ENCODE measurements at places on chromosomes 7 and 10.

DNA sequence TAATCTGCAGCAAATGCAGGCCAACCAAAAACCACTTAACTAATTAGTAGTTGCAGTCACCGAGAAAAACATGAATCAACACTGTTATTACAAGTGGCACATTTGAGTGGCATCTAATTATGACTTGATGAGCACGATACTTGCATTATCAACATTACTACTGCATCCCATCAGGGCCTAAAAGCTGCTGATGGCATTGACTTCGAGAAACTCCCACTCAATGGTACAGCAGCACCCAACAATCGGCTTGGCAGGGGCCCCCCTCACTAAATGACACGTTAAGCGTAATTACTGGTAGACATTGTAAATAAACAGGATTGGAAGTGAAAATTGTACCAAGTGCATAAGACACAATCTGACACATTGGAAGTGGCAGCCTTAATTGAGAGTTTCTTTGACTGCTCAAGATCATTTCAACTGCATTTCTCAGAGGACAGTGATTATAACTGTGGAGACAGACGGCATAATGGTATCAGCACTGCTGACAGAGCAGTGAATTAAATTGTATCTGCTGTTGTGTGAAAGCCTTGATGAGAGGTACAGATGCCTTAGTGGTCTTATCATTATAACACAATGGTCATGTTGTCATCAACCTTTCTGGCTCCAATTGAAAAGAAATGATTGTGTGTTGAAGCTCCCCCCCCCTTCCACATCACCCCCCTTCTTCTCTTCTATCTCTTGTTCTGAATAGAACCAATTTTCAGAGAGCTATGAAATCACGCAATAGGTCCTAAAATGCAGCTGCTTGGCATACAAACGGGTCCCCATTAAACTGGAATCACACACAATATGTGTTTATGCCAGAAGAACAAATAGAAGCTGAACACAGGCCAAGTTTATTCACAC is 43.4 kb downstream of the SHTN1 start:
- DNase-seq, result no peak

DNA sequence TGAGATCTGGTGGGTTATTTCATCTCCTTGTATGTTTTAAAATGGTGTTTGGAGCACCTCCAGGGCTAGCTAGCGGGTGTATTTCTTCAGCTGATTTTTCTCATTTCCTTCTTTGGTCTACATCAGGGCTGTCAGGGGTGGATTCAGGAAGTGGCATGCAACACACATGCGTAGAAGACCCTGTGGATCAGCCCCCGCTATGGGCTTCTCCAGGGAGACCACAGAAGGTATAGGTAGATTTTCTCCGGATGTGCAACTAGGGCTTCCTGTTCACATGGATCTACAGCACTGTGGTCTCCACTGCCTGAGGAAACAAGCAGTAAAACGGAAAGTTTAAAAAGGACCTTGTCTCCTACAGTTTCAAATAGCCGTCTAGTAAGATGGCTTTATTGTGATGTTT is 10.4 kb downstream of the NUB1 start:
- DNase-seq, result no peak

- no peak for DNase-seq
Observed at GRCh38 chr7:27361522-27361921, 118.9 kb downstream of the EVX1 start.

GRCh38 chr10:77591238-77591880 is 46.2 kb downstream of the KCNMA1 start:
- DNase-seq, result no peak

DNA sequence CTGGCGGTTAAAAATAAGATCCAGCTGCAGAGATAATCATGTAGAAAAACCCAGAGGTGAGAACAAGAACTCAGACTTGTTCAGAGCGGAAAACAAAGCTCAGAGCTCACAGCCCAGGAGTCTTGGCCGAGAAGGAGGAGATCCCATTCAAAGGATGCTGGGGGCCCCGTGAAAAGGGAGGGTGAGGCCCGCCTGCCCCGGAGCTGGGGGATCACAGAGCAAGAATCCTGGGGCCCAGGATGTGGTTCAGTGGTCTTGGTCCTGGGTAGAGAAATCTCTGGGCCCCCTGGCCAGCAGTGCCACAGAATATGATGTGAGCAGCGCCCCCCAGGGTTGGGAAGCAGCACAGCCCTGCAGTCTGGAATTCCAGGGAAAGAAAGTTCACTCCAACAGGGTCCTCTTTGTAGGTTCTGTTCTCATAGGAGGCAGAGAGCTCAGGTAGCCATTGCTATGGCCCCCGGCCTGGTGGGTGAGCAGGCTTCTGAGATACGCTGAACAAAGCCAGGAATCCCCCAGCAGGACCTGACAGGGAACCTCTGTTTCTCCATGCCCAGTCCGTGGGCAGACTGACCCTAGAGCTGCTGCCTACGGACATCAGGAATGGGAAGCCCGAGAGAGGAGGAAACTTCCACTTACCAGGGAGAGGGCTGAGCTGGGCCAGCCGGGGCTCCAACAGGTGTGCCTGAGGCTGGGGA is 77.7 kb upstream of the GNA12 start:
- no peak for DNase-seq

DNA sequence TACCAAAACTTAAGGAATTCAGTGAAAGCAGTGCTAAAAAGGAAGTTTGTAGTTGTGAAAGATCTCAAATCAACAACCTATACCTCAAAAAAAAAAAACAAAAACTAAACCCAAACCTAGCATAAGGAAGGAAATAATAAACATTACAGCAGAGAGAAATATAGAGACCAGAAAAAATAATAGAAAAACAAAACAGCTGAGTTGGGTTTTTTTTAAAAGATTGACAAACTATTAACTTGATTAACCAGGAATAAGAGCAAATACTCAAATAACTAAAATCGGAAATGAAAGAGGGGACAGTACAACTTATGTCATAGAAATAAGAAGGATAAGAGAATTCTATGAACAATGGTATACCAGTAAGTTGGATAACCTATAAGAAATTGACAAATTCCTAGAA is 6.7 kb downstream of the ECD start:
- DNase-seq, result no peak

GRCh38 chr10:91006752-91007346 is 86.0 kb upstream of the ANKRD1 start:
- DNase-seq, result no peak

DNA sequence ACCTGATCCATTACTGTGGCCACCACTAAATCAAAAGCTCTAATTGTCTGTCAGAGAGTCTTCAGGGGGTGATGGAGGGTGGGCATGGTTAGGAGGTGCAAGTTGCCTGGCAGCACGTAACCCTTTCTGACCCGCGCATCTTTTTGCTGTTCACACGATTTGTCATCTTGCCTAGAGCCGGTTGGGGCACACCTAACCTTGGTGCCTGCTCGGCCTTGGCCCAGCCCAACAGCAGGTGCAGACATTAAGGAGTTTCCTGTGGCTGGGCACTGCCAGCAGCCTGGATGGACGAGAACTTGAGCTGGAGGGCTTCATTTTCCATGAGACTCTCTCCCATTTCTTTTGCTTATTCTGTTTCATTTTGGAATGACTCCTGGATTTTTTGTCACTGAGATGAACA is 41.0 kb upstream of the PTF1A start:
- no peak for DNase-seq

DNA sequence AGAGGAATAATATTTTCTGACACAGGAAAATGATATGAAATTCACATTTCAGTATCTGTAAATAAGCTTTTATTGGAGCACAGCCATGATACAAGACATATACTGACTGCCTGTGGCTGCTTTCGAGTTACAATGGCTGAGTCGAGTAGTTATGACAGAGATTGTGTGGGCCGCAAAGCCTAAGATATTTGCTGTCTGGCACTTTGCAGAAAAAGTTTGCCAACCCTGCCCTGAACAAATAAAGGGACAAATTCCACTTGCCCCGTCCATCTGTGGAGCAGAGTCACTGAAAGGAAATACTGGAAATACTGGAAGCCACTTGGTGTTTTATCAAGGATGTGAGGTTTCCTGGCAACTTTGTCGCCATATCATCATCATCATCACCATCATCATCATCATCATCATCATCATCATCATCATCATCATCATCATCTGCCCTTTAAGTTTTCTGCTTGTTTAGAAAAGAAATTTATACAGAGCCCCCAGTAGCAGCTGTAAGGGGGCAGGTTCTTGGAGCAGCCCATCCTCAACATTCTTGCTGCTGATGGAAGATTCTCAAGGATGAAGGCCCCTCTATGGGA is 85.8 kb downstream of the TCF7L2 start:
- no peak for DNase-seq

GRCh38 chr7:115805458-115805857 is 225.1 kb downstream of the TFEC start:
- no peak for DNase-seq

DNA sequence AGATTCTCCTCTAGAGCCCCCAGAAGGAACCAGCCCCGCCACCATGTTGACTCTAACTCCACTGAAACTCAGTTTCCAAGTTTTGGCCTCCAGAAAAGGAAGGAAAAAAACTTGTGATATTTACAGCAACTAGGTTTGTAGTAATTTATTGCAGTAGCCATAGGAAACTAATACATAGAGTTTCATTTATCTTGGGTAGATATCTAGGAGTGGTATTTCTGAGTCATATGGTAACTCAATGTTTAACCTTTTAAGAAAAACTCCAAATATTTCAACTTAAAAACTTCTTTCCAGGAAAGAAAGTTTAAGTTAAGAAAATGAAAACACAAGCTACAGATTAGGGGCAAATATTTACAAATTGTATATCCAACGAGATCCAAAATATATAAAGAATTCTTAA is 576.7 kb downstream of the KCNMA1 start:
- no peak for DNase-seq

GRCh38 chr7:53541475-53541874 is 506.0 kb downstream of the POM121L12 start:
- no peak for DNase-seq

DNA sequence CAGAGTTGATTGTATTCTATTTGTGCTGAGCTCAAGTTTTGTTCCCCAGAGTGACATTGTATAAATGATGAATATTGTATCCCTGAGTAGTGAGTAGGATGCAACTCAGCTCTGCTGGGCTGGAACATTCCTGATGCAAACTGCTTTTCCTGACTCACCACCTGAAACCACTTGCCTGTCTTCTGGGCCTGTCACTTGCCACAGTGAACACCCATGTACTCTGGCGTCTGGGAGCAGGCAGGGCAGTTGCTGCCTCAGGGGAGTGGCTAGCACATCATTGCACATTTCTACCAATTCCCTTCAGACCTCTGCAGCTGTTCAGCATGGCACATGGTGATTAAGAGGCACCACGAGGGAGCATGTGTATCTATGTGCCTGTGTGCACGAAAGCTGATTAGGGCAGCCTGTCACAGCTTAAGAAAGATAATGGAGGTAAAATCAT is 157.3 kb downstream of the SND1 start:
- peak; percentile 51 for DNase-seq

- DNase-seq, result no peak
Observed at GRCh38 chr7:101772508-101773211, 44.8 kb upstream of the CUX1 start.

- no peak for DNase-seq
Observed at GRCh38 chr10:111493024-111493625, 416.3 kb downstream of the ADRA2A start.

GRCh38 chr10:96949039-96949683 is 117.1 kb downstream of the LCOR start:
- DNase-seq, result no peak

DNA sequence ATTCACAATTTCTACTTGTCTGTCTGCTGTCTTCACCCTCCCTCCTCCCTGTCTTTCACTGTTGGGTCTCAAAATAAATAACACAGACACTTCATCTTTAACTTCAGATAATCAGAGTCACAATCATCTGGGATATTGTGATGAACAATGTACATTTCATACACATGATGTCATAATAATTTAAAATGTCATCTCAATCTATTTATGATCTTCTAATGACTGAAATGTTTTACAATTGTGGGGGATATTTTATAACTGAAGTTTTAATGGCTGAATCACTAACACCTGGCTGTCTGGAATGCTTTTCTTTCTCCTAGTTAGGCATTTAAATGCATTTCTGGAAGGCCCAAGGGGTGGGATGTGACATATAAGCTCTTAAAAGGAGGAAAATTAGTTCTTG is 859.8 kb downstream of the LRMDA start:
- no peak for DNase-seq

- no peak for DNase-seq
Observed at GRCh38 chr10:4820804-4821401, 5.1 kb upstream of the AKR1E2 start.

- DNase-seq, result peak; percentile 84
Observed at GRCh38 chr10:103145046-103145445, 48.0 kb downstream of the NT5C2 start.

GRCh38 chr10:1581189-1581588 is 156.1 kb downstream of the ADARB2 start:
- no peak for DNase-seq

GRCh38 chr7:2072042-2072441 is 160.7 kb downstream of the MAD1L1 start:
- no peak for DNase-seq

- DNase-seq, result no peak
Observed at GRCh38 chr10:1360011-1360557, 303.9 kb downstream of the WDR37 start.

GRCh38 chr7:137096607-137097006 is 228.2 kb downstream of the CHRM2 start:
- peak; percentile 34 for DNase-seq

DNA sequence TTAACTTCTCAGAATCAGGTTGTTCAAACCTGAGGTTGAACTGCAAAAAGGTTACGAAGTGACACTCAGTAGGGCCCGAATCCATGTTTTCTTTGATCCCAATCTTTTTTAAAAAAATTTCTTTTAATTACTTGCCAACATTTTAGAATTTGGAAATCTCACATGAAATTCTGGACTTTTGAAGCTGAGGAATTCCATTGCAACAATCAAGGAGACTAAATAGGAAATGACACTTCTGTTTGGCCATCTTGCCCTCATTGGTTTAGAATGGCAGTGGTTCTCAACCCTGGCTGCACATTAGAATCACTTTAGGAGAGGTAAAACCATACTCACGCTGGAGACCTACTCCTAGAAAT is 471 bp upstream of the TOMM7 start:
- no peak for DNase-seq

DNA sequence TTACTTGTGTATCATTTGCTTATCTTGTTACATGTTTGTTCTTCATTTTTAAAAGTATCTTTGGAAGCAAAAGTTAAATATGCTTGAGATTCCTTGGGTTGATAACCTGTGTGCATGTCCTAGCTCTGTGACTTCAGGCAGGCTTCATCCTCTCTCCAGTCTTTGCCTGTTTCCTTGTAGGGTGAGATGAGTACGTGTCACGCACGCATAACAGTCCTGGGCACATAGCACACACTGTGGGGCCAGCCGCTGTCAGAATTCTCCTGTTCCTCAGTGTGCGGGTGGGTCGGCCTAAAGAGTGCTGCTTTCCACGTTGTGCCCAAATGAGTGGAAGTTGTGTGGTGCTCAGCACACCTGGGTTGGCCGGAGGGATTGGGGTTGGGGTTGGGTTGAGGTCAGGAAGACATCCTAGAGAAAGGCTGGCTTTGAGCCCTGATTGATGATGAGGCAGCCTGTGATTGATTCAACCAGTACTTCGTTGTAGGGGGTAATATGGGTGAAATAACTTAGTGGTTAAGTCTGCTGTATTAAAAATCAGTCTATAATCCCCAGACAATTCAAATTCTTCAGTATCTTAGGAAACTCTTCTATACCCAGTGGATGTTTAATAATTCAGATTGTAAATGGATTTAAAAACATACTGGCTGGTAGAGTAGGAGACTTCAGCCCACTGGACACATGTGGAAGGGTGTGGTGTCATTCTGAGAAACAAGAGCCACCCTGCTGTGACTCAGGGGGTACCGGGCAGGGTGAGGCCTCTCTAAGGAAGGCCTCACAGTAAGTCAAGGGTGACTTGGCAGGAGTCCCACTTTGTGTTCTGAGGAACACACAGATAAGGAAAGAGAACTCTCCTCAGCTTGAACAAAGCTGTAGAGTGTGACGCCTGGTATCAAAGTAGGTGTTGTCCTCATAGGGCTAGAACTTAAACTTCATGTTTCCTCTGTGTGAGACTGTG is 54.8 kb downstream of the DAGLB start:
- peak; percentile 60 for DNase-seq
